ENCODE measurements at places on chromosomes 7 and 10.

DNA sequence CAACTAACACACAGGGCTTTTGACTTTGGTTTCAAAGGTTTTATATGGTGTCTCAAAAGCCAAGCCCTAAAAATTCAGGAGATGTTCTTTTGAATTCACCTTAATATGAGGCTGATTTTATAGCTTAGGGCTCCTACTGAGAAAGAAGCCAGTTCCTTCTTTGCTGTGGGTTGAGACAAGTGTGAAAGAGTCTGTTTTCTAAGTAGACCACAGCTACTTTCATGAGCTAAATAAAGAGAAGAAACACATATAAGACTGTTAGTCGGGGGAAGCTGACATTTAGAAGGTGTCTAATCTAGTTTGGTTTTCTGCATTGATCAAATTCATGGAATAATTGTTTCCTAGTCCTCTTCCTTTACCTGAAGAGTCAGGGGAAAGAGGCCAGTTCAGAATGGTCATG, 332.1 kb upstream of the CELF2 start:
- no peak for DNase-seq

GRCh38 chr10:14659626-14660196, 115.0 kb downstream of the FAM107B start:
- DNase-seq = no peak

GRCh38 chr10:4243651-4244050, 458.6 kb upstream of the KLF6 start:
- DNase-seq = peak; percentile 93

- no peak for DNase-seq
Observed at GRCh38 chr7:25067726-25068501, 57.1 kb downstream of the CYCS start.

DNA sequence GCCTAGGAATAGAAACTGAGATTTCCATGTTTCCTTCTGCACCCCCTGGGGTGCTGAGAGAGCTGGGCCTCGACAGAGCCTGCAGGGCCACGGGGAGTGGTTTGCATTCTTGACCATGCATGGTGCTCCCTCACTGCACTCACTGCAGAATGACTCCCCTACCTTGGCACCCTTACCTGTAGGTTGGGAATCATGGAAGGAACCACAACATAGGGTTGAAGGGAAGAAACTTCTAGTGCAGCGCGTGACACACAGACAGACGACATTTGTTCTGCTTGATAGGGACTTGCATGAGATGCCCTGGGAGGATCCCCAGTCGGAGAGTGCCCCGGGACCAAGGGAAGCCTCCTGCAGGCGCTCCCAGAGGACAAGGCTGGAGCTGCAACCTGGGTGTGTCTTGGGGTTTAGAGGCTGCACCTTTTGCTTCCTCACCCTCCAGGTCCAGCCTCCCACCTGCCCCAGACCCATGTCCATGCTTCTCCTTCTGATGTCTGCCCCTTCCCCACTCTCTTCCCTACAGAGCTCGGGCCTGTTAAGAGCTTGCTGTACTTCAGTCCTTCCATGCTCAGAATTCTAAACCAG, 245.2 kb downstream of the ABCA13 start:
- DNase-seq = no peak

GRCh38 chr7:76126632-76127031, 75.1 kb upstream of the SRRM3 start:
- no peak for DNase-seq
